Suprapubic skin (tissue), 4 donors: ENCODE measurements at places on chromosomes 4 and X.

DNA sequence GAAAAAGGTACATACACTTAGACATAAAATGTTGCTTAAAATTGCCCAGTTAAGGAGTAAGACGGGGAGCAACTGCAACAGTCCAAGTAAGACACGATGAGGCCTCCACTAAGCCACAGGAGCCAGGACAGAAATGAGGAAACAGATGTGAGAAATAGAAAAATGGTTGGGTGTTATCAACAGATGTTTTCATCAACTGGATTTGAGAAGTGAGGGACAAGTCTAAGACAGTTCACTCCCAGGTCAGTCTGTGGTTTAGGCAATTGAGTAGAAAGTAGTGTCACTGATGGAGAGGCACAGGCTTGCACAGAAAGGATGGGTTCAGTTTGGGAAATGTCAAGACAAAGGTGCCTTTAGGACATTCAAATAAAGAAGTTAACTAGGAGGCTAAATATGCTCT, 23.5 kb upstream of the PHF8 start:
- no peak for DNase-seq

- DNase-seq: no peak
These were observed 987.2 kb downstream of the CCSER1 start for GRCh38 chr4:91114386-91114785.

GRCh38 chr4:85617202-85617601, 142.3 kb downstream of the ARHGAP24 start:
- DNase-seq: no peak

- no peak for DNase-seq
These were observed 80.6 kb downstream of the FRYL start for GRCh38 chr4:48699475-48699874.

DNA sequence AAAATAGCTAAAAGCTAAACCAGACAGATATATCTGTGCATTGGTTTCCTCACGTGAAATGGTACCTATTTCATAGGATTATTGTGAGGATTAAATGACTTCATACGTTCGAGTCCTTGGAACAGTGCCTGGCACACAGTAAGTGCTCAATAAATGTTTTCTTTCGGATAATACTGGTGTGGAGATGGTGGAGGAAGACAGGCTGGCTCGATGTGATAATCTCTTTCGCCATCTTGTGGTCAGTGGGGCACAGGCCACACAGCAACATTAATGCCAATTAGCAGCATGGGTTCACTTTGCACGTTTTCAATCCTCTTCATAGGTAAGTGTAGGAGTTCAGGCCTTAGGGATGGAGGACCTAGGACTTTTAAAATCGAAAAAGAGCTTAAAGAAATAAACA, 9.3 kb downstream of the PAGE4 start:
- no peak for DNase-seq

DNA sequence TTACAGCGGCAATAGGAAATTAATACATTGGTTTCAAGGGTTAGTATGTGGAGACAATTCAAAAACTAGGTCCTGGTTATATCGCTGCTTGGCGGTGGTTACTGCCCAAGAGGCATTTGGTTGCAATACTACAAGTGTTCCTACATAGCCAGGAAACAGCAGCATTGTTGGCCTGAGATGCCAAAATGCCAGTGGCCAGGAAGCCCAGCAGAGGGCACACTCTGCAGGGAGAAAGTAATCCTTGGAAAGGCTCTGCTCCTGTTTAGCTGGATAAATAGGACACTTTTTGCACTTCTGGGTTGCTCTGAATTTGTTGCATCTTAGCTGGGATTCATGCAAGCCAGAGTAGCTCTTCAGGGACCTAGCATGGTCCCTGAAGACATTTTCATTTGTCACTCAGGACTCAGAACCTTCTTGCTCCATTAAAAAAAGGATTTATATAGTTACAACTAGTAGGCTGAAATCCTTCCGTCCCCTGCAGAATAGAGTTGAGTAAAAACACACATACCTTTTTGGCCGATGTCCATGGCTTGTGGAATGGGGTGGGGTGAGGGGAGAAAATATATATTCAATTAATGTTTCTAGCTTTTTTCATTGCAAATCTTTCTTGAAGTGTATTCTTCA, 8.1 kb upstream of the GPR119 start:
- DNase-seq: no peak

DNA sequence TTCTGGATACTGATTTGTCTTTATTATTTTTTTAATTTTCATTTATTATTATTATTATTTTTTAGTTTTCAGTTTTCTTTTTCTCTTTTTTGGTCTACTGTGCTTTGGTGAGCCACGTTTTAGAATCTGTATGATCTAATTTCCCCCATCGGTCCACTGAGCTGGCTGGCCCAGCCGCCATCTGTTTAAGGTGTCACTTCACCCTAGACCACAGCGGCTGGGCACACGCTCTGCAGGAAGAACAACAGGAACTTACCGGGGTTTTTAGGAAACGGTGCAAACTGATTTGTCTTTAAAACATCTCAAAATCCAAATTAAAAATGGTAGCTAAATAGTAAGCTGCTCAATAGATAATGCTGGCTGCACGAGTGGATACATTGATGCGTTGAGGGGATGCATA, 48.8 kb upstream of the AMOT start:
- no peak for DNase-seq

DNA sequence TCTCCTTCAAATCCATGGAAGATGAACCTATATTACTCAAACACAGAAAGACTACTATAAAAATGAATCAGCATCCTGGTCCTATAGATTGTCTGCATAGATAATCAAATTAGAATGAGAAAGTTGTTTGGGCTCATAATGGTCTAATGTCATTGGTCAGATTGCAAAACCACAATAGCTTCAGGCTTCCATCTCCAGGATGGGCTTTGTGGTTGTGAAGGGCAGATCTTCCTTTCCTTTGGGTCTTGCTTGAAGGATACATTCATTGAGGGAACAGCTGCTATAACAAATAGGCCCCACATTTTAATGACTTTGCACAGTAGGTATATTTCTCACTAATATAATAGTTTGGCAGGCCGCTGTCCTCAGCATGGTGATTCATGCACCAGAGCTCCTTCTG, 94.3 kb downstream of the REPS2 start:
- no peak for DNase-seq

GRCh38 chr4:82284475-82284857, 89.3 kb downstream of the HNRNPD start:
- no peak for DNase-seq

DNA sequence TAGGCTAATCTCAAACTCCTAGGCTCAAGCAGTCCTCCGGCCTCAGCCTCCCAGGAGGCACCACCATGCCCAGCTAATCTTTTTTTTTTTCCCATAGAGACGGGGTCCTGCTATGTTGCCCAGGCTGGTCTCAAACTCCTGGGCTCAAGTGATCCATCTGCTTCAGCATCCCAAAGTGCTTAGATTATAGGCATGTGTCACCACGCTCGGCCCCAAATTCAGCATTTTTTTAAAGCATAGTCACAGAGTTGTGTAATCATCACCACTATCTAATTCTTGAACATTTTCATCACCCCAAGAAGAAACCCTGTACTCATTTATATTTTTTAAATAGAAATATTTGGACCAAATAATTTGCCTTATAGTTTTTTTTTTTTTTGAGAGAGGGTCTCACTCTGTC, 10.3 kb downstream of the CENPI start:
- no peak for DNase-seq

- no peak for DNase-seq
These were observed 44.0 kb downstream of the SERTM2 start for GRCh38 chrX:111555406-111555958.

DNA sequence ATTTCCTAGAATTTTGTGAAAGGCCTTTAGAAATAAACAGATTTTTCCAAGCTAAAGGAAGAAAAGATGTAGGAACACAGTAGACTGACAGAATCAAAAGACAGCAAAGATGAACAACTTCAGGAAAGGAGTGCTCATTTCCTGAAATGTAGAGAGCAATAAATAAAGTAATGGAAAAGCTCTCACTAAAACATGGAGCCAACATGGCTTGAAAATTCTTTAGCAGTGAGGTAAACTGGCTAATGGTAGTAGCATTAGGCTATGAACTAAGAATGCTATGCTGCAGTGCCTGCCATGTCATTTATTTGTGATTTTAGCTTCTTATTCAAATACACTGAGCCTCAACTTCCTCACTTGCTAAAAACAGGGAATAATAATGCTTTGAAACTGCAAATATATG, 108.7 kb downstream of the IQCM start:
- no peak for DNase-seq

GRCh38 chrX:23185951-23186350, 148.7 kb upstream of the PTCHD1 start:
- DNase-seq: no peak

GRCh38 chr4:8779490-8779932, 92.1 kb downstream of the HMX1 start:
- DNase-seq: no peak
